Glutamatergic neuron (in vitro differentiated cells): ENCODE measurements at places on chromosomes 6 and 20. TPM values are rescaled to one million over a fixed set of nuclear protein-coding genes. Genes with fewer than 3 reads are reported as not detected.

DNA sequence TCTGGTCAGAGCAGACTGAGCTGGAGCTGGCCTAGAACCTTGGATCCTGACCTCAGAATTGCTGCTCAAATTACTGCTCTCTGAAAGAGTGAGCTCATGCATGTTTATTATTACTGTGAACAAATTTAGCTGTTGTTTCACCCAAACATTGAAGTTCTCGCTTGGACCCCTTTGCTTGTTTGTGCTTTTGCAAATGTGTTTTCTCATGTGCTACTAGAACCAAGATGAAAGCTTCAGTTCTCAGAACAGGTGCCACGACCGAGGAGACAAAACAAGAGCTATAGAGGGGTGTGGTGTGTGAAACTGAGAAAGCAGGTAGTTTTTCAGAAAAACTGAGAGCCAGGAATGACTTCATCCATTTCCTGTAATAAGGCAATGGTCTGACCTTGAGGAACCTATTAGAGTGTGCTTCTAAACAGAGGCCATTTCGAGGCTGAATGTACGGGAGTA lies 50.0 kb upstream of the ESR1 start:
- DNase-seq, result no peak

DNA sequence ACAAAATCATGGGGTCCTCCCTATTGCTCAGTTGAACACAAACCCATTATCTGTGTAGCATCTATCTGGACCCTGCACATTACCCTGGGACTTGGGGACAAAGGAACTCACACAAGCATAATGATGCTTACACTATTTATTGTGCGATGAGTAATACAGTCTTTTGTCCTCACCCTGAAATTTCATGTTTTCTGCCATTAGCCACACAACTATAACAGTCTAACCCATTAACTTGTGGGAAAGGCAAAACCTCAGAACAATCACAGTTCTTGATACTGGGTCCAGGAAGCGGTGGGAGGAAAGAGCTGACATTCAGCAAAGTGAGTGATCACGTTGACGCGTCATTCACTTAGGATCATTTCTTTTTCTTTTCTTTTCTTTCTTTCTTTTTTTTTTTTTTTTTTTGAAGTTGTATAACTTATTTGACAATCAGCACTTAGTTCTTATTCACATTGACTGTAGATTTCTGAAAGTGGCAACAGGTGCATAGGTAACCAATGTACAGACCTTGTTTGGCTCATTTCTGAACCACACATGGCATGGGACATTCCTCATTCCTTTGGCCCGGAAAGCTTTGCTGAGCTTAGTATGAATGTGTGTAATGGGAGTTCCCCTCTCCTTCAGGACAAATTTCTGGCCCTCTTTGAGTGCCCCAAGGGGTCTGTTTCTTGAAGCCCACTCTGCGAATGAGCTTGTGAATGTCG lies 94.8 kb upstream of the CNKSR3 start:
- DNase-seq, result no peak

- no peak for DNase-seq
Observed at GRCh38 chr6:167892835-167893815, 66.4 kb downstream of the AFDN start.

DNA sequence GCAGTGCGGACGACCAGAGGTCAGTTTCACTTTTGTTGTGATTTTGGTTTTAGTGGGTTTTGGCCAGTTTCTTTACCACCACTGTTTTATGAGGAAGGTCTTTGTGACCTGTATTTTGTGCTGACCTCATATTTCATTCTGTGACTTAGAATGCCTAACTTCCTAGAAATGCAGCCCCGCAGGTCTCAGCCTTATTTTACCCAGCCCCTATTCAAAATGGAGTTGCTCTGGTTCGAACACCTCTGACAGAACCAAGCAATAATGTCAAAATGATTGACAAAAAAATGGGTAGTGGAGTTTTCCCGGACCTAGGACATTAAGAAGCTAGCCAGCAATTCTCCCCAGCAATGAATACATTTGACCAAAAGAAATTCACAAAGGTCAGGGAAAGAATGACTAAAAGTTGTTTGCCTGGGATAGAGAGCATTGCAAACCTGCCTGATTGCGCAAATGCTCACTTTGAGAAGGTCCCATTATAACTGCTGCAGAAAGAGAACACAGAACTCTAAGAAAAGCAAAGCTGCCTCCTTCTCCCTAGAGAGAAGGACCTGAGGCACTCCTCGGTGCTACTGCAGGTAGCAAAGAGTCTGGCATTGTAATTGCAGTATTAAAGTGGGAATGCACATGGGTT lies 288.8 kb downstream of the ADGB start:
- no peak for DNase-seq

DNA sequence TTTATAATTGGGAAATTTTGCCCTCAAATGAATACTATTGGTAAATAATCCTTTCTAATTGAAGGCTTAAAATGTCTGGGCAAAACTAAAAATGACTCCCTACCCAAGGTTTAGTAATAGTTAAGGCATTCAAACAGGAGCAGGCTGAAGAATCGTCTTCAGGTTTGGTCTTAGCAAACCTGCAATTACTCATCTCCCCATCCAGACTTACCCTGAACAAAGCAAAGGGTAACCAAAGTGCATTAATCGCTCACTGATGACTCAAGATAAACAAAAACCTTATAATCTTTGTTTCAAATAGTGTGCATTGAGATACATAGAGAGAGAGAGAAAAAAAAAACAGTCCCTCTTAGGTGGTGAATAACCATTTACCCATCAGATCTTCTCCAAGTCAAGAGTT lies 225.5 kb downstream of the BMP2 start:
- DNase-seq, result no peak

- no peak for DNase-seq
Observed at GRCh38 chr6:160883560-160883959, 108.0 kb upstream of the MAP3K4 start.

DNA sequence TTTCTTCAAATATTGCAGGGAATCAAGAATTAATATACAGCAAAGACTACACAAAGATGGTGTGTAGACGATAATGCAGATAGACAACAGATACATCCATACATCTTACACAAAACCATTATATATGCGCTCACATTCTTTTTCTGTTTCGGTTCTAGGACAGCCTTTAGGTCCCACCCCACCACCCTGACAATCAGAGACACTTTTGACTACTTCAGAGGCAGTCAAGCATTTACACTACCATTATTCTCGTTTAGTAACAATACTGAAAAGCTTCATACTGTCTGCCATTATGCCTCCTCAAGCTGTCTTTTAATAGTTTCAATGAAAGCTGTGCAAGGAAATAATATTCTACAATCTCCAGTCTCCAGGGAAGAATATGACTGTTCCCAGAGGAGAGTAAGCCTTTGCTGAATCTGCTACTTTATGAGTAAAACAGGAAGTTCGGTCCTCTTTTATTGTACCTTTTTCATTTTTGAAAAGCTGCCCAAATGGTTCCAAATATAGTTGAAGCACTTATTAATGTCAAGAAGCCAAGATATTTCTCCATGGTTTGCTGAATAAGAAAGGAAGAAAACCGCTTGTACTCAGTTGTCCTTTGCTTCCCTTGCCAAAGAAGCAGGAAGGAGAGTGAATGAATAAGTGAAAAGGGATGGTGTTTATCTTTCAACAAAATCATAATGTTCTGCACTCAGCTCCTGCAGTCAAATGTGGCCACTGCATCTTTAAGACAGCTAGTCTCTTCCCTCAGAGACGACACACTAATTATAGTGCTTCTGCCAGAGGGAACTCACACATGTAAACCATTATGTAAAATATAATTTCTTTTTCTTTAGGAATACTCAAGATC lies 468.3 kb downstream of the CDC5L start:
- DNase-seq, result no peak

TMC2 gene
- total RNA-seq, result not detected

- peak; percentile 88 for DNase-seq
Observed at GRCh38 chr6:37566111-37566949, 66.6 kb upstream of the CCDC167 start.

GRCh38 chr6:125019918-125020317 lies 57.7 kb downstream of the RNF217 start:
- no peak for DNase-seq

DNA sequence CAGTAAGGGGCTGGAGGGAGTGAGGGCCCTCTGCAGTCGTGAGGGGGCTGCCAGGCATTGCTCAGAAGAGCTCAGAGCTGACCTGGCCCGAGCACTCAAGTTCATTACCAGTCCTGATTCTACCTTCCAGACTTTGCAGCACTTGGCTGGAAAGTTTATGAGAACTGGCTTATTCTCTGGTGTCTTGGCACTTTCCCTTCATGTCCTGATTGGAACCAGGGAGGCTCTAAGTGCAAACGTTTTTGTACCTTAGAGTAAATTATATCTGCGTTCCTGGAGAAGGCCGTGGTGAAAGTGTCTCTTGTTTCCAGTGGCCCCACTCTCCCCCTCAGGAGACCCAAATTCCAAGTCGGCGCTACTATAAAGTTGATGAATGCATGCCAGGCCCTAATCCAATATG lies 402.3 kb downstream of the CDC5L start:
- DNase-seq, result no peak

JAG1 gene
- total RNA-seq, result 11.4 TPM

DNA sequence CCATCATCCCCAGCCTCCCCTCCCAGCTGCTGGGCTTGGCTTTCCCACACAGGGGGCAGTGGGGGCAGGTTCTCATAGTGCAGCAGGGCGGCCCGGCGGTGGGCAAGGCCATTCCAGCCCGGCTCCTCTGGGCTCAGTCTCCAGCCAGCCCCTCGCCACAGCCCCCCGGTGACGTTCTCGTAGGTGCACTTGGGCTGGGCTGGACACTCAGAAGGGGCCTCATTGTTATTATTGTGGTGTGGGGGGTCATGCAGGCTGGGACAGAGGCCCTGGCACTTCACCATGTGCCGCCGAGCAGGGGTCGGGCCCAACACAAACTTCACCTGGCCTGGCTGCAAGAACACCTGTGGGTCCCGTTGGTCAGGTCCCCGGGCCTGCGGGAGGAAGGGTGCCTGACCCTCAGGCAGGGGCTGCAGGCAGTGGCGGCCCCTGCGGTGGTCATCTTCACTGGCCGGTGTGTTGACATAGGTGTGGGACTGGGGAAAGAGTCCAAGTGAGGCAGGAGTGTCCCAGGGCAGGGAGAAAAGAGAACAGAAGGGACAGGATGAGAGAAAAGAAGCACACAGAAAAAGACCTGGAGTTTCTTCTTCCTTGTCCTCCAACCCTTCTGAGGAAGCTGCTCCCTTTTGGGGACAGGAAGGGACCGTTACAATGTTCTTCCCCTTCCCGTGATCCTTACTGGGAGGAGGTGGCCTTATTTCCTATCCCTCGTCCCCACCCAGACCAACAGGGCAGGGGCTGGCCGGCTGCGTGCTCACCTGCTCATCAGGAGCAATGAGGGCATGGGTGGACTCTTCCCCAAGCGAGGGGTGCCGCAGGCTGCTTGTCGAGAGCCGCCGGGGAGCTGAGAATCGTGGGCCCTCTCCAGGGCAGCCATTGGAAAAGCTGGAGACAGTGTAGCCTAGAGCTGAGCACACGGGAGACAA lies 8.4 kb downstream of the FRS3 start:
- no peak for DNase-seq

GRCh38 chr6:37765182-37765775 lies 54.2 kb upstream of the ZFAND3 start:
- no peak for DNase-seq
